HL-60 (cell line): ENCODE measurements at places on chromosomes 16 and 17.

DNA sequence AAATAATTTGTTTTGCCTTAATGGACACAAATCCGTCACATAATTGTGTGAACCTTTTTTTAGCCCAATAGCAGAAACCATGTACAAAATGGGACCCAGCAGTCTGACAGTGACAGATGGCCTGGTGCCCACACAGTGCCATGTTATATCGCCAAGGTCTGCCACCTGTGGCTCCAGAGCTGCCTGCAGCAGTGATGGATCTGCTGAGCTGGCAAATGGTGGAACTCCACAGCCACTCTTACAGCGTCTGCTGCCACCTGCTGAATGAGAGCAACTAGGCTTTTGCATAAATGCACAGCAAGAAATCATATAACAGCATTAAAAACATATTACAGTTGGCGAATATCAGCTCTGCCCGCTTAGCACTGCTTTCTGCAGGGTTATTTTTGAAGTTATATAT lies 59.4 kb downstream of the NUP93 start:
- peak; percentile 66 for DNase-seq

DNA sequence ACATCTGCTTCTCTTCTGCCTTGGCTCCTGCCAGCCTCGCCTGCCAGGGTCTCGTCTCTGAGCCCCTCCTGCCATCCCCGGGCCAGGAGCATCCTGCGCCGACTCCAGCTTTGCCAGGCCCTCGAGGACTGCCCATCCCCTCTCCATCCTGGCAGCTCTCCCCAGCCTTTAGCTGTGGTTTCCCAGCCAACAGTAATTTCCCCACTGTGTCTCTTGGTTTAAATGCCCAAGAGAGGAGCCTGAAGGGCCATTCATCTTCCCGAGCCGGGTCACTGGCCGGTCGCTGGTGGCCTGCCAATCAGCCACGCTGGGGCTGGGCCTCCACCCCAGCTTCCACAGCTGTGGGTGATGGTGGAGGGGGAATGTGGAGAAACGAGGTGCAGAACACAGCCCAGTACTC lies 47.8 kb downstream of the MRC2 start:
- no peak for DNase-seq

DNA sequence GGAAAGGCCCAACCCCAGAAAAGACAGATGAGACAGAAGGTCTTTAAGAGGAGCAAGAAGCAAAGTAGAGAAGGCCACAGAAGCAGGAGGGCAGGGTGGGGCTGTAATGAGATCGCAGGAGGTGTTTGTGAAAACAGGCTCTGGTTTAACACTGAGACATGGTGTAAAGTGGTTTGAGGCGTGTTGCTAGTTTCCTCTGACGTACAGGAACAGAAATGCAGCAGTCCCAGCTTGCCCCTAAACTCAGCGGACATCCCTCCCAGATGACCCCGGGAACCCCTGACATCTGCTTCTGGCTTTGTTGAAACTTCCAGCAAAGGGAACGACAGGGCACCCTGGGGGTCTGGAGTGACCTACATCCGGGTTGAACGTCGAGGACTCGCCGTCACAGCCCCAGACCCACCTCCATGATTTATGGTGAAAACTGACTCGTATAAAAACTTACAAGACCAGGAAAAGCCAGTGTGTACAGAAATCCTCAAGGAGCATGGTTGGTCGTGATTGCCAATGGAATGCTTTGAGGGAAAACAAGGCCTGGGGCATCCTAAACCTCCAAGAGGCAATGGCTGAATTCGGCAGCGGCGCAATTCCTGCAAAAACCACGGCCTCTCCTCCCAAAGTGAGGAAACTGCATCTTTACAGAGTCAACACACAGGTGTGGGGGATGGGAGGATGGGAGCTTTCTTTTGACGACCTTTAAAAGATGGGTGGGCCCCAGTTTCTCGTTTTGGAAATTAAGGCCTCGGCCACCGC lies 25.8 kb downstream of the LITAF start:
- no peak for DNase-seq

GRCh38 chr16:85625485-85626117 lies 12.5 kb downstream of the GSE1 start:
- no peak for DNase-seq

DNA sequence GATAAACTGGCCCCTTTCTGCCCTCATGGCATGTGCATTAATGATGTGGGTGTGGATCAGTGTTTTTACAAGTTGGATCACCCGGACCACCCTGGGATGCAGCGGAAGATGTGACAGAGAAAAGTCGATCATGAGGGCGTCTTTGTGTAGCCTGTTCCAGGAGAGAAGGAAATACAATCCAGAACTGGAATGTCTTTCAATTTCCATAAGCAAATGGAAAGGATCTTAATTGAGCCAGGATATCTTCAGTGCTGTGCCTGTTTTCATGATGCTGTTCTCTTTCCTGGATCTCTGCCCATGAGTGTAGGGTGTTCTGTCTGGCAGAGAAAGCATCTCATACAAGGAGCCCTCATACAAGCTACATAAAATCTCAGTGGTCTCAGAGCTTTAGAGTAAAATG lies 481.4 kb downstream of the XYLT1 start:
- DNase-seq: no peak

- no peak for DNase-seq
Measured at GRCh38 chr17:66971264-66971663, 6.8 kb downstream of the CACNG4 start.

DNA sequence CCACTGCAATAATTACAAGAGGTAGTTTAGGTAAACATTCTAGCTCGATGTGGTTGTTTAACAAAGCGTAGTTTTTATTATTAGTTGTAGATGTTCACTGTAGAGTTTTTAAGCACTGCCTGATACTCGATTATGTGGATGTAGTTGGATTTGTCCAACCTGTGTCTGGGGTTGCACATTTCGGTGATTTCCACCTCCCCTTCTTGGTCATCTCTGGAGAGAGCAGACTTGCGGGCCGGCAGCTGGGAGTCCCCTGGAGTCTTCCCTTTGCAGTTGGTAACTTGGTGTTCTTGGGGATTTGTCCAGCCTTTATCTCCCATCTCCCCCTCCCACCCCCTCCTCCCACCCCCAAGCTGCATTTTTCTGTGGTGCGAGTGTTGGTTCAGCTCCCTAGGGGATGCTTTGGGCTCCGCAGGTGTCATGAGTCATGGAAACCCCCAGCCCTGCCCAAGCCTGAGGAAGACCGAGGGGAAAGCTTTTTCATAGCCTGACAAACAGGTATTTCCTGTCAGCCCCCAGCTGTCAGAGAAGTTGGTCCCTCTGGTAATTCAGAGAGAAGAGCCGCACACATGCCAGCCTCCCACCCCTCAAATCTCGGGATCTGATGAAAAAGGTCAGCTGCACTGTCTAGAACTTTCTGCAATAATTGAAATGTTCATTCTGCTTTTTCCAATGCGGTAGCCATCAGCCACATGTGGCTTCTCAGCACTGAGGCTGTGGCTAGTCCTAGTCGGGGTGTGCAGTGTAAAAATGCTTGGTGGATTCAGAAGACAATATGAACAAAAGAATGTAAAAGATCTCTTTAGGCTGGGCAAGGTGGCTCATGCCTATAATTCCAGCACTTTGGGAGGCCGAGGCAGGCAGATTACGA lies 50.3 kb downstream of the KSR1 start:
- DNase-seq: no peak

- DNase-seq: no peak
Measured at GRCh38 chr17:77222356-77222755, 81.6 kb downstream of the SEC14L1 start.

DNA sequence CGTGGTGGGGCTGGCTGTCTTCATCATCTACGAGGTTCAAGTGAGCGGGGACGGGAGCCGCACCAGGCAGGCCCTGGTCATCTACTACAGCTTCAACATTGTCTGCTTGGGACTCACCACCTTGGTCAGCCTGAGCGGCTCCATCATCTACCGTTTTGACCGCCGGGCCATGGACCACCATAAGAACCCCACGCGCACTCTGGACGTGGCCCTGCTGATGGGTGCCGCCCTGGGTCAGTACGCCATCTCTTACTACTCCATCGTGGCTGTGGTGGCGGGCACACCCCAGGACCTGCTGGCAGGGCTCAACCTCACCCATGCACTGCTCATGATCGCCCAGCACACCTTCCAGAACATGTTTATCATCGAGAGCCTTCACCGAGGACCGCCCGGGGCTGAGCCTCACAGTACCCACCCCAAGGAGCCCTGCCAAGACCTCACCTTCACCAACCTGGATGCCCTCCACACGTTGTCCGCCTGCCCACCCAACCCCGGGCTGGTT lies 5.1 kb upstream of the OTOP3 start:
- DNase-seq: no peak

GRCh38 chr17:62172492-62173291 lies 107.6 kb upstream of the MED13 start:
- DNase-seq: no peak

DNA sequence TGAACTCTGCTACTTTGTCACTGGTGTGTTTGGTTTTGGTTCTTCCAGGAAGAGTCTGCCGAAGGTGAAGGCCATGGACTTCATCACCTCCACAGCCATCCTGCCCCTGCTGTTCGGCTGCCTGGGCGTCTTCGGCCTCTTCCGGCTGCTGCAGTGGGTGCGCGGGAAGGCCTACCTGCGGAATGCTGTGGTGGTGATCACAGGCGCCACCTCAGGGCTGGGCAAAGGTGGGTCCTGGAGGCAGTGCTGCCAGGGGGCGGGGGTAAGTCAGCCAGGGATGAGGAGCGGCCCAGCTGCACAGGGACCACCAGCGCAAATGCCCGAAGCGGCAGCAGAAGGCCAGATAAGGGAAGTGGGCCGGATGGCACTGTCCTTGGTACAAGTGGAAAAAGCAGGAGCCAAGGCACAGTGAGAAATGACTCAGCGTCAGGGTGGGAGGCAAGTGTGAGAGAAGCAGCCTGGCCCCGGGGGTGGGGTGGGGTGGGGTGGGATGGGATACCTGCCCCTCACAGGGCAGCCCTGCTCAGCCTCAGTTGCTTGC lies 41.9 kb downstream of the TMEM11 start:
- no peak for DNase-seq

DNA sequence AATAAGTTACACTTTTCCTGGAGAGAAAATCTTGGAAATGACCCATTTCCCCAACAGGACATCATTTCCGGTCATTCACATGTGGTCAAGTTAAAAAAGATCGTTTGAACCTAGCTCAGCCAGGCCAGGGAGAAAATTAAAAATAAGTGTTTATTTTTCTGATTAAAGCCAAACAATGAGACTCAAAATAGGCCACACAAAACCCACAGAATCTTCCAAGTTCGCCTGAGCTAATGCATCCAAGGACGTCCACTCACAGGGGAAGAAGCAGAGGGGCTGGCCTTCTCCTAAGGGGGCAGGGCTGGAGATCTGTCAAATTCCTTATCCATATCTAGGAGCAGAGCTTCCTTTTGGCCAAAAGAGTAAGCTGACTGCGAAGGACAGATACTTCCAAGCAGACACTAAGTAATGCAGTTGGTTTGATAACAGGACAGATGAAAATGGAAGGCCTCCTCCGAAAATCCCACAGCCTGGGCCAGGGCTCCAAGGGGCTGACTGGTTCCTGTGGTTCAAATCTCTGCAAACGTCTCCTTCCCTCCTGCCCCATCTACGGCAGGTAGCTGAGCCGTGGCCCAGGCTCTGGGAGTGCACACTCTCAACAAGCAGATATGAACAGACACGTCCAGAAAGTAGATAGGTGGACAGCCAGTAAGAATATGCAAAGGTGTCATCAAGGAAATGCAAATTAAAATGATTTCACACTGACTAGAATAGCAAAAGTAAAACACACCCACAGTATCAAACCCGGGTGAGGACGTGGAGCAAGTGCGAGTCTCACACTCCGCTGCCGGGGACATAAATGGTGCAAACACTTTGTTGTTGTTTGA lies 98.5 kb downstream of the MRM3 start:
- no peak for DNase-seq

DNA sequence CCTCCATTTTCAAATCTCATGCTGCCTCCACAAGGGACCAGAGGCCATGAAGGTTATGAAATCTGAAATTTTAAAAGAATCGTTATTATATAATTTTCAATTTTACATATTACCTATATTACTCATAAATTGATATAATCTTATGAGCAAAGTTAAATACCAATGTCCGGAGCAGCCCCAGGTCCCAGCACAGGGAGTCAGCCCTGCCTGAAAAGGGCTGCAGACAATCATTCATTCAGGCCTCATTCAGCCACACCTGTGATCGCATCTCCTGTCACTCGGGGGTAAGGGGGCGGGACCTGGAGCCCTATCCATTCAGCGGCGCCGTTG lies 172.5 kb downstream of the AHSP start:
- DNase-seq: no peak

- DNase-seq: no peak
Measured at GRCh38 chr16:12257926-12258561, 281.5 kb downstream of the SNX29 start.

GRCh38 chr16:75265911-75266701 lies 14.7 kb upstream of the BCAR1 start:
- no peak for DNase-seq

- DNase-seq: no peak
Measured at GRCh38 chr16:10136916-10137315, 45.3 kb downstream of the GRIN2A start.

- no peak for DNase-seq
Measured at GRCh38 chr16:86848821-86849220, 270.5 kb downstream of the FOXL1 start.

DNA sequence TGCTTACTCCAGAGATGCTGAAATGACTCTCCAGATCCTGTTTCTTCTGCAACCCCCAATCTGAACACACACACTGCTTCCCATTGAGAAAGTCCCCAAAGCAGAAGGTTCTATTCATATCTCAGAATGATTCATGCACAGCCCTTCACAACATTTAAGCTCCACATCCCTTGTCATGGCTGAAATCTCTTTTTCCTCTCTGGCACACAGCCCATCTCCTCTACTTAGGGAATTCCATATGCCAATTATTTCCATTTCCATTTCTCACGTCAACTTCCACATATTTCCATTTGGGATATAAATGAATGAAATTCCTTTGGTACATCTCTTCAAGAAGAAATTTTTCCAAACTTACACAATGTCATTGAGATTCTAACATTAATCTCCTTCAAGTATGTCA lies 119.6 kb downstream of the CDH11 start:
- no peak for DNase-seq

DNA sequence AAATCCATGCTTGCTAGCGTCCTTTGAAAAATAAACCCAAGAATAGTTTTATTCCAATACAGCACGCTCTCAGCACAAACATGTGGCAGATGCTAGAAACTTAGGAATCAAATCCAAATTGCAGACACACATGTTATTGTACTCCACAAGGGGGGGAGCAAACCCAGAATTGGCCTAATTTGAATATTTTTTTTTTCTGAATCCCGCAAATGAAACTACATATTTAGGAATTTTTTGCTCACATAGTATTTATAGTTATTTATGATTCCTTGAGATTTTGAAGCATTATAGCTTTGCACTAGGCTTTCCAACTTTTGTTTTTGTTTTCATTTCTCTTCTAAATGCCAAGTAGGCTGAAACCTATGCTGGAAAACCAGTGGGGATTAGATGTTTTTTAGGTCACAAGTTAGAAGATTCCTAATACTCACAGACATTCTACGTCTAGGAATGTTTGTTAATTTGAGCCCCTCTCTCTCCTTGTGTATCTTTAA lies 59.3 kb upstream of the CDH11 start:
- no peak for DNase-seq
